ENCODE measurements at places on chromosomes 7 and 10.

GRCh38 chr10:69901628-69902505, 100.2 kb downstream of the COL13A1 start:
- DNase-seq, result peak; percentile 60

DNA sequence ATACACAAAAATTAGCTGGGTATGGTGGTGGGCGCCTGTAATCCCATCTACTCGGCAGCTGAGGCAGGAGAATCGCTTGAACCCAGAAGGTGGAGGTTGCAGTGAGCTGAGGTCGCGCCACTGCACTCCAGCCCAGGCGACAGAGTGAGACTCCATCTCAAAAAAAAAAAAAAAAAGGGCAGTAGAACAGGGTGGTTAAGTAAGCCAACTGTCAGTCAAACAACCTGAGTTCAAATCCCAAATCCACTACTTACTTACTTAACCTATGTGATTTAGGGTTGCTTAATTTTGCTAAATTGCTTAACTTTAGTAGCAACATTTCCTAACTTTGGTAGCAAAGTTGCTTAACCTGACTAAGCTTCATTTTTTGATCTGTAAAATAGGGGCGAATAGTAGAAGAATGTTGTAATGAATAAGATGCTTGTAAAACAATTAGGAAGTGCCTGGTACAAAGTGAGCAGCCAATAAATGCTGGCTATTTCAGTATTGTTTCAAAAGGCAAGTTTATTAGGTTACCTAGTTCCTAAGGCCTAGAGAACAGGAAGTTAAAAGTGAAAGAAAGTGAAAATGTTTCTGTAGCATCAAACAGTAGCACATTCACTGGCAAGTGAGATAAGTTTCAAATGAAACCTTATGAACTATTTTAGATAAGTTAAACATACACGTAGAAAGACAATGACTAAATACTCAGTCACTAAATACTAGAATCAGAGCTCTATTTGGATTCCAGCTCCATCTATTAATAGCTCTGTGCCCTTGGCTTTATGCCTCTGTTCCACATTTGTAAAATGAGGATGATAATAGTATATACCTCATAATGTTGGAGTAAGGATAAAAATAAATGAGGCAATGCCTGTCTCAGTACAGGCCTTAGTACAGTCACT, 64.3 kb downstream of the HOXA1 start:
- DNase-seq, result peak; percentile 87

DNA sequence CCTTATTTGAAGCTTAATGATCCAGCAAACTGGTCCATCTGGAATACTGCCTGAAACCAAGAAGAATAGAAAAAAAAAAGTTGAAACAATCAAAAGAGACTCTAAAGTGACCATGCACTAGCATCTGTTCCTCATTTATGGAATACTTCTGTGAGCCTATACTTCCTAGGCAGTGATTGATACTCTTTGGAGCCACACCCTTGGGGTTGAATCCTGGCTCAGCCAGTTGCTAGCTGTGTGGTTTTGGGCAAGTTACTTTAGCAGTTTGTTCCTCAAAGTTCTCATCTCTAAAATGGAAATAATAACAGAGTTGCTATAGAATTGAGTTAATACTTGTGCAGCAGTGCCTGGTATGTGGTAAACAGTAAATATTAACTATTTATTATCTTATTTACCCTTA, 208.9 kb downstream of the GPR158 start:
- DNase-seq, result no peak

DNA sequence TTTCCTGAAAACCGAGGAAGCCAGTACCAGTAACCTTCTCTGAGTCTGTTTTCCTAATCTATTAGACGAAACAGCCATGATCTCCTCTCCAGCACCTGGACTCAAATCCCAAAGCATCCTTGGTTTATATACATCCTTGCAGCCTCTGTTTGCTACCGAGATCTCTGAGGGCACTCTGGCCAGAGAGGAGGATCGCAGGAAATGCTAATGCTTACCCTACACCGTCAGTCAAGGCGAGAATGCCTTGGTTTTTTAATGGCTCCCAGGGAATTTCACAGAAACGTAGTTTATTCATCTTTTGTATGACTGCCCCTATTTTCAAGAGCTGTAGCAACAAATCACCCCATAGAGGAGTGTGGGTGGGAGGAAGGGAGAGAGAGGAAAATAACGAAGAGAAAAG, 91.5 kb upstream of the CALN1 start:
- no peak for DNase-seq

GRCh38 chr7:107396990-107397389, 72.9 kb upstream of the GPR22 start:
- no peak for DNase-seq

DNA sequence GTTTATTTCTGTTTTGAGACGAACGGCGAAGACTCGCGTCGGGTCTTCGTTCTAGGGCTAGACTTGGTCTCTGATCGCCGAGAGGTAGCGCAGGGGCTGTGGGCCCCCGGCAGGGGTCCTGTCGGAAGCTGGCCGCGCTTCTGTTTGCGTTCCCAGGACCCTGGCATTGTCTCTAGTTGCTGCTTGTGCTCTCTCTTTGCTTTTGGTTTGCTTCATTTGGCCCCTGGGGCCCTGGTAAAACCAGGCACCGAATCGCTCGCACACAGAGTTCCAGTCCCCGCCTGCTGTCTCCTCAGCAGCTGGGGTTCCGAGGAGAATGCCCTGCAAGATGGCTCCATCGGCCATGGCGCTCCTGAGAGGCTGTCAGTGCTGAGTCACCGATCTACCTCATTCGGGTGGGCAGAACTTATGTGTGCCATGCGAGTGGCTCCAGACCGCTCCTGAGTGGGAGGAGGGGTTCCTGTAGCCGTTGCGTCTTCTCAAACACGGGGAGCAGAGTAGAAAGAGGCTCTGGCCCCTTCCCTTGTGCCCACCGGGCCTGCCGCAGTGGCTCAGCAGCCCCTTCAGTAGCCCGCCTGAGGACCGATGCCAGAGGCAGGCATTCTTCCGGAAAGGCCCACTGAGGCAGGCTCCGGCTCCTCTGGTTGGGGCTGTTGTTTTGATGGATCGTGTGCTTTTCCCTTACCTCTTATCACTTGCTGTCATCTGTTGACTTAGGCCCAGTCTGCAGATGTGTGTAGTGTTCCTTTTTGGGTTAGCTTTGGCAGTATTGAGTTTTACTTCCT, 826 bp downstream of the CHPF2 start:
- DNase-seq, result peak; percentile 89

DNA sequence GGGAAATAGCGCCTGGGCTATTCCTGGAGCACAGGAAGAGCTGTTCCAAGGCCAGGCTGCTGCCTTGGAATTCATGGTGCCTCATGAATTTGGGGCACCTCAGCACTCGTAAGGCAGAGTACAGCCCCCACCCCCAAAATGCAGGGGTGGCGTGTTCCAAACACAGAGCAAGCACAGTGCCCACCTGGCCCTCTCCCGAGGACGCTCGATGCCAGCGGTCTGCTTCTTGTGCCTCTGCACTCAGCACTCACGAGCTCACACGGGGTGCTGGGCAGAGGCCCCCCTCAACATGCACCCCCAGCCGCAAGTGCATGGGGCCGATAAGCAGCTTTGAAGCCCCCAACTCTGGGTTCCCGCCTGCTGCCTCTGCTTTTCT, 60.1 kb downstream of the ZRANB1 start:
- DNase-seq, result no peak

DNA sequence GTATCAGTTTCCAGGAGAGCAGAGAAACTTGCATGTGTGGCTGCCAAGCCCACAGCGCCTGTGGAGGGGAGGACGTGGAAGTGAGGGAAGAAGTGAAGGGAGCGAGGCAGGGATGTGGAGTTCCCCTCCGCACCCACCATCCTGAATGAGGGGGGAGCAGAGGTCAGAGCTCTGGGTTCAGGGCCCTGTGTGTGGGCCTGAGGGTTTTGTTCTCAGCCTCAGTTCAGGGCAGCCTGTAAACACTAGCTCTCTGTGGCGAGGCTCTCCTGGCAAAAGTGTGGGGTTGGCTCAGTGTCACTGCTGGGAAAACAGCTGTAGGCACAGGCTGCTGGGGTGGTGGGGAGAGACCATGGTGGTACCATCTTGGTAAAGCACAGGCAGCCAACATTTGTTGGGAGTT, 108.4 kb downstream of the C10orf105 start:
- no peak for DNase-seq

- no peak for DNase-seq
Measured at GRCh38 chr10:49180444-49180860, 7.7 kb downstream of the TMEM273 start.
